ENCODE measurements at places on chromosomes 1 and 21. TPM values are rescaled to one million over a fixed set of nuclear protein-coding genes. Genes with fewer than 3 reads are reported as not detected.

GRCh38 chr1:221217029-221217428, 337.8 kb downstream of the HLX start:
- ATAC-seq, result peak; percentile 58

DNA sequence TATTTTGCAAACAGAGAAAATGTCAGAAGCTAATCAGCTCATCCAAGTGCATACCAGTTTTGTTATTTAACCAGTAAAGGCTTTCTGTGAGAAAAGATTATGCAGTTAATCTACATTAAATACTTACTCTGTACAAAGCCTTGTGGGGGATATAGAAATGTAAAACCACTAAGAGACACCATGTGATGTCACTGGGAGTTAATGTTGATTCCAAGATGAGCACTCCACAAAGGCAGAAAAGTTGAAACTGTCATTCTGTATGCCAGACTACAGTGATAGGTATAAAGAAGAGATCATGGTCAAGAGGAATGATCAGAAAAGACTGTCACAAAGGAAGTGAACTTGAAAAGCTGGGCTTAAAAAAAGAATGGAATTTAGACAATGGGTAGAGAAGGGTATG, 100.3 kb upstream of the SGIP1 start:
- ATAC-seq, result no peak

DNA sequence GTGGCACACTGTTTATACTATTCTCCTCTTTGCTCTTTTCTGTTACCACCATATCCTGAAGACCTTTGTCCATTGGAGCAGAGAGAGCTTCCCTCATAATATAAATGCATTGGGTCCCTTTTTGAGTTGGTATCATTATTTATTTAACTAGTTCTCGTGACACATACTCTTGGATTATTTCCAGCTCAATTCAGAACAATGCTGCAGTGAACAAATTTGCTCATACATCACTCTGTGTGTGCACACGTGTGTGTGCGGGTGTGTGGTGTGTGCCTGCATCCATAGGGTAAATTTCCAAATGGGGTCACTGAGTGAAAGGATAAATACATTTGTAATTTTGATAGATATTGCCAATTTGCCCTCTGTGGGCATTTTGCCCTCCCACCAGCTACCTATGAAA, 5.8 kb downstream of the PLA2G2A start:
- no peak for ATAC-seq

DNA sequence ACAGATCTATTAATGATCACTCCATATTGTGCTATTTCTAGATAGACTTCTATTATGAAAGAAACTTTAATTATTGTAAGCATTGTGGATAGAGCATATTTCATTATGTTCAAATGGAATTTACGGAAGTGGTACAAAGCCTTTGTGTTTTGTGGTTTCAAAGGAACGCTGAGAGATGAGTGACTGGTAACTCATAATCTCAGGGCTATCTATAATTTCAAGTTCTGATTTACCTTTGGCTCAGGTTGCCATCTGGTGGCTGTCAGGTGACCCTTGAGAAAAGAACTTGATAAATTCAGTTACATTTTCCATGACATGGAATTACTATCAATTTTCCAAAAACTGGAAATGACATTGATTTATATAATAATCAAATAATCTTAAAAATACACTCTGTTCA, 12.2 kb downstream of the NTNG1 start:
- no peak for ATAC-seq

The GREM2 gene
- 1.8 TPM for total RNA-seq

- no peak for ATAC-seq
These were observed 180.7 kb downstream of the KAZN start for GRCh38 chr1:14778898-14779865.

GRCh38 chr1:1906185-1907097, 8.6 kb upstream of the CALML6 start:
- ATAC-seq, result peak; percentile 68

- peak; percentile 54 for ATAC-seq
These were observed 60.3 kb downstream of the STUM start for GRCh38 chr1:226608699-226609505.

DNA sequence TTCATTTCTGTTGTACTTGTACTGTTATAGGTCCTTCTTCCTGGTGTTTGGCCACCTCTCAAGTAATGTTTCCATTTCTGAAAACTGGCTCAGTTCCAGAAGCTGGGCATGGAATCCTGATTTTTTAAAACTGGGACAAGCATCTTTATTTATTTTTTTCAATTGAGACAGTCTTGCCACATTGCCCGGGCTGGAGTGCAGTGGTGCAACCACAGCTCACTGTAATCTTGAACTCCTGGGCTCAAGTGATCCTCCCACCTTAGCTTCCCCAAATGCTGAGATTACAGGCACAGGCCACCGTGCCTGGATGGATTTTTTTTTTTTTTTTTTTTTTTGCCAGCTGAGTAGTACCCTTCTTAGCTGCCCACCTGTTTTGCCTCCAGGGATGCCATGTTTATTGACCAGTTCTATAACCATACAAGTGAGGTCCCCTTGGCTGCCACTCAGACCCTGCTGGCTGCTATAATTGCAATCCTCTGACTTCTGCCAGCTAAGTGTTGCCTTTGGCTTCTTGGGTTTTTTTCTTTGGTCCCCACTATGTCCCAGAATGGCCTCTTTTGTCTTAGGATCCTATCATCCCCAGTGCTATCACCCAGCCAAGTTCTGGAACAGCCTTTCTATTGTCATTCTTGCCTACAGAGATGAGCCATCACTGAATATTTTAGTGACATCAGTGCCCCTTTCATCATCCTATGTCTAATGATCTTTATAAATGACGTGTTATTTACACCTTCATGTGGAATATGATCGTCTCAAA, 3.9 kb upstream of the DIP2A start:
- ATAC-seq, result no peak

GRCh38 chr1:223319398-223319797, 44.6 kb downstream of the SUSD4 start:
- ATAC-seq, result no peak

- no peak for ATAC-seq
These were observed 352.9 kb downstream of the LTN1 start for GRCh38 chr21:28639737-28640136.

- no peak for ATAC-seq
These were observed 681.1 kb downstream of the LTN1 start for GRCh38 chr21:28311411-28312190.
